Activated T-helper 2 cell treated with anti-CD3 and anti-CD28 coated beads, Interferon-gamma antibody, Interleukin-2, Interleukin-4, amounts not matched to agents 10 μg/mL and 5 μg/mL and 100 μg/mL, durations not matched to agents 14 hours and 24 hours and 36 hours (primary cell): ENCODE measurements at places on chromosomes 16 and 17. TPM values are rescaled to one million over a fixed set of nuclear protein-coding genes. Genes with fewer than 3 reads are reported as not detected.

- DNase-seq, result no peak
These were observed 52.1 kb upstream of the CNEP1R1 start for GRCh38 chr16:49972961-49973360.

DNA sequence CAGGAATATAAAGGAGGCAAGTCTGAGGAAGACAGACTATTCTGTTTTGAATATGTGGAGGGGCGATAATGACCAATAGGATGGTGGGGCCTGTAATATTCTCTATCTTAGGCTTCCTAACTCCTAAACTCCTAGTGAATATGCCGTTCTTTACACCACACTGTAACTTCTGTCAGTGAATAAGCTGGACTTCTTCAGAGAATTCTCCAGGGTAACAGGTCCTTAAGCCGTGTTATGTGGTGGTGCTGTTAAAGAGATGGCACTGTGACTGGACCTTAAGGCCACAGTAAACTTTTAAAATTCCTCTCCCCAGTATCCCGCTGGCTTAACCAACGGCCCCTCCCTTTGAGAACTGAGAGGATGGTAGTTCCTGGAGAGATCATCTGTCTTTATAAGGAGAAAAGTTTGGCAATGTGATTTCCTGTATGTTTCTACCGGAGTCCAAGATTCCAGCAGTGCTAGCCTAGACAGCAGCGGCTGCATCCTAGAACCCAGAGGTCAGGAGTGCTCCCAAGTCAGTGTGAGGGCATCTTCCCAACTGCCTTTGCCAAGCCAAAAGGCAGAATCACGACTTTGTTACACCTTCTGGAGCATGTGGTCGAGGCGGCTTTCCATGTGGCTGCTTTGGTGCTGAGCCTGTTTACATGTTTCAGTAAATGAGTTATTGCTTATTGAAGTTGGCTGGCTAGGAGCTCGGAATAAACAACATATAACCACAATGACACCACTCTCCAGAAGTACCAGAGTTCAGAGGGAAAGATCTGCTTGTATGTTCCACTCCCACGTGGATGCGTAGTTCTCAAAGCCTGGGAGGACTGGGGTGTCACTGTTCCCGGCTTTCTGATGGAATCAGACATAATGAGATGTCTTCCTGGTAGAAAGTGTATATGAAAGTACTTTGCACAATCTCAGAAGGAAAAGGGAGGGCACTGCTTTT is 41.0 kb downstream of the TUBD1 start:
- no peak for DNase-seq

DNA sequence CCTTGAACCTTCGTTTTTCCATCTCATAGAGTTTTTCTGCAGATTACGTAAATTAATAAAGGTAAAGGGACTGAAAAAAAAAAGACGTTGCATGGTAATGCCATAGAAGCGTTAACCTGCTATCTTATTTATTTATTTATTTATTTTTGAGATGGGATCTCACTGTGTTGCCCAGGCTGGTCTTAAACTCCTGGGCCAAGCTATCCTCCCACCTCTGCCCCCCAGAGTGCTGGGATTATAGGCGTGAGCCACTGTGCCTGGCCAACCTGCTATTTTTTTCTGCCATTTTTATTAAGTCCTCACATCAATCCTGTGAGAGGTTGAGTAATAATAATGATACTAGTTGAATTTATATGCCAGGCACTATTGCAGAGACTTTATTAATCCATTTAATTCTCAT is 7.9 kb downstream of the MSI2 start:
- DNase-seq, result no peak

- DNase-seq, result no peak
These were observed 90.8 kb downstream of the STX8 start for GRCh38 chr17:9484789-9485188.

- no peak for DNase-seq
These were observed 50.0 kb downstream of the SF3B3 start for GRCh38 chr16:70573451-70574121.

GRCh38 chr17:61955619-61956018 is 27.8 kb upstream of the INTS2 start:
- no peak for DNase-seq

DNA sequence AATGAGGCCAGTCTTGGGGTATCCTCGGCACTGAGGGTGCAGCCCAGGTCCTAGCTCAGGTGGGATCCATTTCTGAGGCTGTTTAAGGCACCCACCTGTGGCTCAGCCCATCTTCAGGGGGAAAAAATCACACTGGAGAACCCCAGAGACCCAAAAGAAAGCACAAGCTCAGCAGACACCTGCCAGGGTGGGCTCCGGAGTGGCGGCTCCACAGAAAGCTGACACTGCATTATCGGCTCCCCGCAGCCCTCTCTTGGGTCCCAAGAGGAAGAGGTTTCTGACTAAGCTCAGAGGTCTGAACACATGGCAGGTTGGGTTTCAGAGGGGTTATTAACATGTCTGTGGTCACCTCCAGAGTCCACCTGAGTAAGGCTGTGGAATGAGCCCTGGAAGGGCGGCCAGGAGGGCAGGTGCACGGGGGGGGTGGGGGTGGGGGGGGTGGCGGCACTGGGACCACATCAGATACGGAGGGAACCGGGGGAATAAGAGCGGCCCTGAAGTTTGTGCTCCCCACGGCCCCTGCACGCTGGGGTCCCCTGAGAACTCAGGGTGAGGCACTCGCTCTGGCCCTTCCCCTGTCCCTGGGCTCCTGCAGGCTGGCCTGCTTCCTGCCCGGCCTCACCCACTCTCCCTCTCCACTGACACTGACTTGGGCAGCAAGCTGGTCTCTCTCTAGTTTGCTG is 79.5 kb downstream of the TIMM22 start:
- no peak for DNase-seq

The BCO1 gene
- total RNA-seq, result not detected in 2 replicates

DNA sequence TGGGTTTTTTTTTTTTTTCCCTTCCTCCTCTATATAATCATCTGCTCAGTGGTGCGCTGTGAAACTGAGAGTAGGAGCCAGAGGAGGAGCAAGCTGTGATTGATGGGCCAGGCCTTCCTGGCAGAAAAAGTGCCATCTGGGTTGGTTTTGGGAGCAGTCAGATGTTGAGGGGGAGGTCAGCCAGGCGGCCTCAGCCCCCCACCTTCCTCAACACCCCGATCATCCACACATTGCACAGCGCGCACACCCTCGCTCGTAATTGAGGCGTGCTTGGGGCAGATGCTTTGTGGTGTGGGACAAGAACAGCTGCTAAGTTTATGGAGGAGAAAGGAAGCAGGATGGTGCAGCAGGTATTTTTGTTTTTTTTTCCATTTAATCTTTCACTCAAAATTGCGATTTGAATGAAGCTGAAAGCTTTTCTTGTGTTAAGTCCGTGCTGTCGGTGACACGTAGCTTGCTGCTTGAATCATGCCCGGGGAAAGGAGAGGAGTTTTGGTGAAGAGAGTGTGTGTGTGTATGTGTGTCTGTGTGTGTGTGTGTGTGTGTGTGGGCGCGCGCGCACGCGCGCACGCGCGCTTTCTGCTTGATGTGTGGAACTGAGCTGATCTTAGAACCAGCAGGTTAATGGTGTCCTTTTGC is 177.4 kb downstream of the RBFOX1 start:
- no peak for DNase-seq

GRCh38 chr16:87733190-87733589 is 32.6 kb downstream of the KLHDC4 start:
- DNase-seq, result no peak

The ESRP2 gene
- 0.23 and 0.34 TPM in 2 replicates for total RNA-seq

DNA sequence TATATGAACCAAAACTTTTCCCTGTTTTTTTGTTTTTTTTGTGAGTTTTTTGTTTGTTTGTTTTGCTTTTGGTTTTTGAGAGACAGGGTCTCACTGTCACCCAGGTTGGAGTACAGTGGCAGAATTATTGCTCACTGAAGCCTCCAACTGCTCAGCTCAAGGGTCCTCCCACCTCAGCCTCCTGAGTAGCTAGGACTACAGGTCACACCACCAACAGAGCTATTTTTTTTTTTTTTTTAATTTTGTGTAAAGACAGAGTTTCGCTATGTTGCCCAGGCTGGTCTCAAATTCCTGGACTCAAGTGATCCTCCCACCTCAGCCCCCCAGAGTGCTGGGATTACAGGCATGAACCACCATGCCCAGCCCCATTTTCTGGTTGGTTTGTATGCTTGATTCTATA is 28.6 kb downstream of the CMTM4 start:
- no peak for DNase-seq

GRCh38 chr17:72592242-72592966 is 471.6 kb downstream of the SOX9 start:
- peak; percentile 58 for DNase-seq

The ZG16 gene
- not detected in 2 replicates for total RNA-seq

The CES1 gene
- total RNA-seq, result not detected in 2 replicates

DNA sequence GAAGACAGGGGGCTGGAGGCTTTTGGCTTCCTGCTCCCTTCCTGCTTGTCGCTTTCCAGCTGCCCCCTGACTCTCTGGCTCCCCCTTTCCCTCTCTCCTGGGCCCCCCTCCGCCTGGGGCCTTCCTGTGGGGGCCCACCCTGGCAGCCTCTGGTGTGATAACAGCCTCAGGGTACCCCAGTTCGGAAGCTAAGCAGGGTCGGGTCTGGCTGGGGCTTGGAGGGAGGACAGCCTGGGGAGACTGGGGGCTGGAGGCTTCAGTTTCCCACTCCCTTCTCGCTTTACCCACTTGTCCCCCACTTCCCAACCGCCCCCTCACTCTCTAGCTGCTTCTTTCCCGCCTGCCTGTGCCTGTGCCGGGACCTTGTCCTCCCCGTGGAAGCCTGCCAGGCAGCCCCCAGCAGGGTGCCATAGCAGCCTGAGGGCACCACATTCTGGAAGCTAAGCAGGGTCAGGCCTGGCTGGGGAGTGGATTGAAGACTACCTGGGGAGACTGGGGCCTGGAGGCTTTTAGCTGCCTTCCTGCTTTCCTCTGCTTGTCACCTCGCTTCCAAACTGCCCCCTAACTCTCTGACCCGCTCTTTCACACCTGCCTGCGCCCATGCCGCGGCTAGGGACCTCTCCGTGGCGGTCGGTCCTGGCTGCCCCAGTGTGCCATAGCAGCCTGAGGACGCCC is 2275.5 kb downstream of the TP53TG3F start:
- DNase-seq, result no peak

The ABCA3 gene
- total RNA-seq, result 11.1 and 12.5 TPM in 2 replicates

GRCh38 chr16:80862160-80862705 is 57.8 kb upstream of the CDYL2 start:
- no peak for DNase-seq

DNA sequence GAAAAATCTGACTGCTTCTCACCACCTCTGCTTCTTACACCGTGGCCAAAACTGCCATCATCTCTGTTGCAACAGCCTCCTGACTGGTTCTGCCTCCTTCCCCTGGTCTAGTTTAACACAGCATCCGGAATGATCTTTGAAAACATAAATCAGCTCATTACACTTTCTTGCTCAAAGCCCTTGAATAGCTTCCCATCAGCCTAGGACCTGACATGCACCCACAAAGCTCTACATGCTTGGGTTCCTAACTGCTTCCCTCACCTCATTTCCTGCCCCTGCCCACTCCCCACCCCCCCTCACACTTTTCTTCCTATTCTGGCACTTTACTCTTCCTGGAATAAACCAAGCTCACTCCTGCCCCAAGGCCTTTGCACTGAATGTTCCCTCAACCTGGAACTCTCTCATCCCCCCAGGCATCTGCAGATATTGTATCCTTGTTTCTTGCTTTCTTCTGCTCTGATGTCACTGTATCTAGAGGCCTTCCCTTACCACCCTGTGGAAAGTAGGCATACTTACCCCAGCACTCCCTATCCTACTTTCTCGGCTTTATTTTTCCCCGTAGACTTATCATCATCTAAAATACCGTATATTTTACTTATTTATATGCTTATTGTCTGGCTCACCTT is 112.4 kb downstream of the FTO start:
- no peak for DNase-seq

The CYB5D1 gene
- 8.8 and 10.5 TPM in 2 replicates for total RNA-seq

DNA sequence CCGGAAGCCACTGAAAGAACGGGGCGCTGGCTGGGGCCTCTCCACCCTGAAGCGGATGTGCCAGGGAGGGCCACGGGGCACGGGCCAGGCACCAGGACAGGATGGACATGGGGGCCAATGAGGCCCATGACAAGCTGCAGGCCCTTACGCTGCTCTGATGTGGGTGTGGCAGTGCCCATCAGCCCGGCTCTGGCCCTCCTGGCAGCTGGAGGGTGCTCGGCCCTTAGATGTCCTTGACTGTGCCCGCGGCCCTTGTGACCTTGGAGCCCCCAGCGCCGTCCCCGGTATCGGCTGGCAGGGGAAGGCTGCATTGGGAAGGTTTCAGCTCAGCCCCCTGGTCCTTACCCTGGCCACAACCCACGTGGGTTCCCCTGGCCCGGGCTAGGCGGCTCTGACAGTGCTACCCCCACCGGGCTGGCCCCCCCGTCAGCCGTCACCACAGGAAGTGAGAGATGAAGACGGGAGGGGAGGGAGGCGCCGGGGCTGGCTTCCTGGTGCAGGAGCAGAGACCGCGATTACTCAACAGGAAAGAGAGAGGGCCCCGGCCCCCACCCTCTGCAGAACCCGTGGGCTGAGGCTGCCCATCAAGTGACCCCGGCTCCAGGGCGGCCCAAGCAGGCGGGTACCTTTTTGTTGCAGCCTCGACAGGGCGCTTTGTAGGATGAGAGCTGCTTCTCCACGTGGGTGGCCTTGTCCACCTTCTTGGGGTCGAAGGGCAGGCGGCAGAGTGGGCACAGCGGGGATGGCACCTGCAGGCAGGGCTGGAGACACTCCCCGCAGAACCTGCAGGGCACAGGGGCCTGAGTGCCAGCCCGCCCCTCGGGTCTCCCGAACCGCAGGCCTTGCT is 5.3 kb downstream of the RNF166 start:
- DNase-seq, result peak; percentile 93
